ENCODE measurements at places on chromosomes 1 and 21.

GRCh38 chr1:230643908-230644307, 1.6 kb downstream of the COG2 start:
- DNase-seq = no peak

GRCh38 chr1:44721485-44722361, 9.2 kb downstream of the RNU5D-1 start:
- no peak for DNase-seq

DNA sequence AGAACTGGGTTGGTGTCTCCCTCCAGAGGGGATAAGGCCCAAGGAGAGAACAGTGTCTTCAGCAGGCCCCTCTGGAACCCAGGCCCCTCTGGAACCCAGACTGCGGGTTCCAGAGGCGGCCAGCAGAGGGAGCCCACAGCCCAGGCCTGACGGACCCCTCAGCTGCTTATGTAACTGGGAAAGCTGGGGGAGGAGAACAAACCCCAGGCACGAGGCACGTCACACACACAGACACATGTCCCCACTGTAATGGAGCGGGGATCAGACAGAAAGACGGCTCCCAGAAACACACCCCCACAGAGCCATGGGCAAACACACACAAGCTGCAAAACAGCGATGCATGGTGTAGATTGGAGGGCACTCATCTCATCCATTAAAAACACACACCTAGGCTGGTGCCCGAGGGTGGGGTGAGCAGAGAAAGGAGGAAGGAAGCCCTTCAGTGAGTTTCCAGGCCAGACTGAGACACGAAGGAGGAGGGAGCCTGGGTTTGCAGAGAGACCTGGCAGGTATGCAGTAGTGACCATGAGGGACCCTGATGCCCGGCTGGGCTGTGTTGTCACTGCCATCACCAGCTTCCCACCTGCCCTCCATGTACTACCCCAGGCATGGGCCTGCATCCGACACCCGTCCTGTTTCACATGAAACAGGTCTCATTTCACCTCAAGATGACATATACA, 2.8 kb upstream of the IGSF8 start:
- DNase-seq = peak; percentile 71

- DNase-seq = peak; percentile 71
Measured at GRCh38 chr1:210400043-210400840, 71.5 kb downstream of the HHAT start.

GRCh38 chr1:152497273-152497672, 13.3 kb upstream of the LCE5A start:
- DNase-seq = no peak

- no peak for DNase-seq
Measured at GRCh38 chr21:23384679-23385078, 2222.6 kb downstream of the MRPL39 start.

GRCh38 chr1:190663962-190664361, 186.3 kb upstream of the BRINP3 start:
- DNase-seq = no peak

GRCh38 chr1:12157366-12158231, 9.2 kb upstream of the TNFRSF1B start:
- no peak for DNase-seq

- DNase-seq = no peak
Measured at GRCh38 chr1:243733670-243734307, 116.3 kb downstream of the AKT3 start.

GRCh38 chr1:76115171-76115570, 40.6 kb downstream of the ST6GALNAC3 start:
- DNase-seq = no peak

DNA sequence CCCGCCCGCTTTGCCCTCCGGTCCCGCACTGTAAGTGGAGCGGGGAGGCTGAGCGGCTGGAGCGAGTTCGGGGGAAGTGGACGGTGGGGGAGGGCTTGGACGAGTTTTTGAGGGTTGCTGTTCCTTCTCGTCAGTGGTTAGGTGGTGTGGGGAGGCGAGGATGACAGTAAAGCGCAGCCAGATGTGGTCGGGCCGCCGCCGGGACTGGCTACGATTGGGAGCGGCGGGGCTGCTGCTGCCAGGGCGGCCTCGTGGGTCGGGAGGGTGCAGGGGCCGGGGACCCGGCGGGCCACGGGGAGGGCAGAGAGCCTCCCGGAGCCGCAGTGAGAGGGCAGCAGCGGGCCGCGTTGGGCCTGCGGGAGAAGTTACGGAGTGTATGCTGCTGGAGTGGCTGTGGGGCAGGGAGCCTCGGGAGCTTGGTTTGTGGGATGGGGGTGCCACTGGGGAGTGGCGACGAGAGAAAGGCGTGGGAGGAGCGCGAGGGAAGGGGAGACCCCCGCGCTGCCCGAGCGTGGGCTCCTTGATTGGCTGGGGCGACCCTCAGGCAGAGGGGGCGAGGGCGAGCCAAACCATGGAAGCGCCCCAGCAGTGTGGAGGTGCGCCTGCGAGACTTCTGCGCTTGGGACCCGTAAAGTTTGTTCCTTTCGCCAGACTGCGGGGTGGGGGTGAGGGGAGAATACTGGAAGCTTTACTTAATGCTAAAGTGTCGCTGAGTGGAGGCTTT, 2.1 kb downstream of the ADGRL2 start:
- DNase-seq = peak; percentile 67

DNA sequence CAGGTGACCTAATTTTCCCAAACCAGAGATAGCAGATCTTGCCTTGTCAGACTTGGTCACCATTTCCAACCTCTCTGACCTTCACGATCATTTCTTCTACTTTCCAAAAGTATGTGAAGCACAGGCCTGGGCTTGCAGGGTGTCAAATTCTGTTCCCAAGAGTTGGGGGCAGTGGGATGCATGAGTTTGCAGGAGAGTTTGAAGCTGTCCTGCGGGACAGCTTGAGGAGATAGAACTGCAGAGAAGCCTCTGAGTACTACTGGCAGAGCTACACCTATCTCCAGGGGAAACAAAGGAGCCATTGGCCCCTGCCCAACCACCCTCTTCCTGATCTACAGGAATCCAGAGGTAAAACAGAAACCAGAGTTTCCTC, 11.3 kb downstream of the TXNIP start:
- no peak for DNase-seq

GRCh38 chr1:160058087-160058486, 11.9 kb downstream of the KCNJ10 start:
- no peak for DNase-seq

- no peak for DNase-seq
Measured at GRCh38 chr1:21952786-21953520, 15.8 kb upstream of the HSPG2 start.

- no peak for DNase-seq
Measured at GRCh38 chr1:213201380-213202155, 150.5 kb downstream of the RPS6KC1 start.

DNA sequence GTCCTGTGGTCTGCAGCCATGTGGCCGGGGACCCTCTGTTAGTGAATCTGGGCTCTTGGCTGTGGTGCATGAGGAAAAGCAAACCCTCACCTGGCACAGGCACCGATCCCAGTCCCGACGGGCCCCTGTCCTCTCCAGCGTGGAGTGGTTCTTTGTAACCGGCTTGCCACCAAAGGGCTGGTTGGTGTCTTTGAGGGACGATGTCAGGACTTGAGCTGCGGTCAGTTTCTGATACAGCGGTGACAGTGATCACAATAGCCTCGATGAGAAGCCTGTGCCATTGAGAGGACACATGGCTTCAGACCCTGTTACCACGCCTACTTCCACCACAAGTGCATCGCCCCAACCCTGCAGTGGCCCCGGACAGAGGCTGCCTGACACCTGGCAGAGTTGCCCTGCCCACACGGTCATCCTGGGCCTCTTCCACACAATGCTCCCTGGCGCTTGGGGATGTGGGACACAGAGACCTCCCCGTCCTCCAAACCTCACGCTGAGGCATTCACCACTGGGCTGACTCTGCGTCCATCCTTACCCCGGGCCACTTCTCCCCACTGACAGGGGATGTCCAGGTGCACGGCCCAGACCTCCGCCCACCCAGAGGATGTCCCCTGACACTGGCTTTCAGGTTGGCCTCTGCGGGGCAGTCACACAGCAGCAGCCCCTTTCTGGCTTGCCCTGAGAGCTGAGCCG, 18.8 kb upstream of the ACTRT2 start:
- no peak for DNase-seq

DNA sequence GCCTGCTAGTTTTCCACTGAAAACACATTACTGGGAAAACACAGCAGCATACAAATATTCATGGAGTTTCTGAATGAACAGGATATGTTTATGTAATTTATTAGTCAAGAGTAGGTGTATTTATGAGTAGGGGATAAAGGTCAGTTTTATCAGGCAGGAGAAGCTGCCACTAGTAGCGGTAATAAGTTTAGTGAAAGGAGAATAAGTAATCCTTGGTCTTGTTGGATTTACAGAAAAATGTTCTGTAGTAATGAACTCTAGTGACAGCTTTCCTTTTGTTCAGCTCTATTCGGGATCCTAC, 1.2 kb downstream of the MAST2 start:
- no peak for DNase-seq
